Central memory CD4-positive, alpha-beta T cell (primary cell): ENCODE measurements at places on chromosomes 1 and 21.

- no peak for DNase-seq
Measured at GRCh38 chr1:101960142-101960541, 36.6 kb downstream of the OLFM3 start.

GRCh38 chr1:60942896-60943638, 139.3 kb upstream of the NFIA start:
- no peak for DNase-seq

DNA sequence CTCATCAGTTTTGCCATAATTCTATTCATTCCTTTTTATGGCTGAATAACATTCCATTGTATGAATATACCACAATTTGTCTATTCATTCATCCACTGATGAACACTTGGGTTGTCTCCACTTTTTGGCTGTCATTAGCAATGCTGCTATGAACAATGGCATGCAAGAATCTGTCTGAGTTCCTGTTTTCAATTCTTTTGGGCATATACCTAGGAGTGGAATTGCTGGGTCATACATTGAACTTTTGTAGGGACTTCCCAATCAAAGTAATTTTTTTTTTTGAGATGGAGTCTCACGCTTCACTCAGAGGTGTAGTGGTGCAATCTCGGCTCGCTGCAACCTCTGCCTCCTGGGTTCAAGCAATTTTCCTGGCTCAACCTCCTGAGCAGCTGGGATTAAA, 34.9 kb downstream of the AADACL4 start:
- no peak for DNase-seq

GRCh38 chr1:70146488-70146887, 58.9 kb downstream of the LRRC40 start:
- DNase-seq: no peak

DNA sequence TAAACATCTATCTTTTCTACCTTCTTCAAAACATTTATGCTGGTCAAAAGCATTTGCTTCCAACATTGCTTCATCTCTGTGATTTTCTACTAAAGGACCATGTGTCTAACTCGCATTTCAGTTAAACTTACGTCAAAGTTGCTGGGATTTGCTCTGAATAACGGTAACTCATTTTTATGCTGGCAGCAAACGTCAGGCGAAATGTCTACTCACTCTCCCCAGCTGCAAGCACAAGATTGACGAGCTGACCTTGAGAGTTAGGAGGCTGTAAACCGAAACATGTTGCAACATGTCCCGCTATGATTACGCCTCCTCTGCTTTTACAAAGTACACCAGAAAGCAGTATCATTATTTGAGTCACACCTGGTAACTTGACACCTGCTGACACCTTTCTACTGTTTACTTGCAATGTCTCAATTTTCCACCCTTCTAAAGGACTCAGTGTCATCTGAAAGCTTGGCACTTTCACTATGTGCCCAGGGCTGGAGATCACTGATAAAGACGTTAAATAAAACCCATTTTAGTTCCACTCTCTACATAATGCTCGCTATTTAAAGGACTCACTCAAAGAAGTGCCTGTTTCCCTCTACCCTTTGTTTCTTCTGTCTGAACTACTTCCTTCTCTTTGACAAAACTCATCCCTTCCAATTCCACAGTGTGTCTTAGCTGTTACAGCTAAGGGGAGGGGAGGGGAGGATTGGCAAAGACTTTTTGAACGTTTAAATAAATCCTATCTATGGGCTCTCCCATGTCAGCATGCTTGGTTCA, 111.9 kb downstream of the PTPN14 start:
- DNase-seq: no peak

GRCh38 chr1:201562659-201563405, 23.9 kb downstream of the NAV1 start:
- no peak for DNase-seq

- DNase-seq: no peak
Measured at GRCh38 chr1:93715529-93716126, 34.0 kb upstream of the BCAR3 start.

DNA sequence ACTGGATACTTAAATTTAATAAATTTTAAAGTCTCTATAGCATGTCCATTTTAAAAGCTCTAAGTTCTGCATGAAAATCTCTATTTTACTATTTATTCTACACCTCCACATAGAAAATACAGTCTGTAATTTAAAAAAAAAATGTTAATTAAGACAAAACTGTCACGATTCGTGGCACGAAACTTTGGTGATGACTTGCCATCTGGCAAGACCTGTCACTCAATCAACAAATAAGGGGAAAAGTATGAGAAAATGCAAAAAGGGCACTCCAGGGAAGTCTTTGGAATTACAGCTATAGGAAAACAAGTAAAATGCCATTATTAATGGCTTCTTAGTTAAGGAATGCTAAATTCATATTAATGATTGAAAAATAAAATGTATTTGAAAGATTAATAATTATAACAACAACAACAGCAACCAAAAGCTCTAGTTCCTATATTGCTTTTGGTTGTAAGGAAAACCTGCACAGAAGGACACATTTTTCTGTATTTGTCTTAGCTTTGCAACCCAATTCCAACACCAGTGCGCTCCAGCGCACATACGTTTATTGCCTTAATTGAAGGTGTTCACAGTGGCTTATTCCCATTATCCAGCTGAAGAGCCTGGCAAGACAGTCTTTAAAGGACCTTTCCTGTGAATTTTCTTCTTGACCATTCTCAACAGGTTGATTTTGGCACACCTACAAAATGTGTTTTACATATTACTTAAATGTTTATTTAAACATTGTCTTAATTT, 107.8 kb downstream of the PLPPR5 start:
- no peak for DNase-seq

DNA sequence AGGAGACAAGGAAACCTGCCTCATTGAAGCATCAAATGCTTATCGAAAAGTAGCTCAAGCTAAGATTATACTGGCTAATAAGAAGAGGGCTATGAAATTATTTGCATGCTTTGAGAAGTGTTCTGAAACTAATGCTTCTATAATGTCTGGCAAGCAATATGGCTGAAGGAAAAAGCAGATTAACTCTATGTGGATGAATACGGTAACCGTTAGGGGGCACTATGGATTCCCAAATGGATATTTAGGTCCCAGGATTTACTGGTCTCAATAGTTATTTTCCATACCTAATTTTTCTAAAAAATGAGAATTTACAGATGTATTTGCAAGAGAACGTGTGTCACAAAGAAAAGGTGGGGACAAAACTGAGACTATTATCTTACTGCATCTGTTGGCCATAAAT, 34.6 kb upstream of the RRP15 start:
- DNase-seq: no peak

DNA sequence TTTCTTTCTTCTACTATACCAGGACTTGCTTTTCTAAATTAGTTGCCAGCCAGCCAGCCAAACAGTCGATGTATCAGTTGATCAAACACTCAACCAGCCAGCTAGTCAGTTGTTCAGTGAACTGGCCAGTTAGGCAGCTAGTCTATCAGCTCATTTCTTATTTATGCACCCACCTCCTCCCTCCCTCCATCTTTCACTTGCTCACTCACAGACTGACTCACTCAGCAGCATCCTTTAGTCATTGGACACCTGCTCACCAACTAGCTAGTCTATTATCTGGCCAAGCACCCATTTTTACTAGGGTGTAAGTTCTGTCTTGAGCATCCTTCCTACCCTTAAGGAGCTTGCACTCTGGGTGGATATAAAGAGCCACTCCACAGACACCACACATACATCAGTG, 5.9 kb upstream of the SPRR4 start:
- no peak for DNase-seq

GRCh38 chr1:196380316-196380715, 227.9 kb downstream of the KCNT2 start:
- no peak for DNase-seq

GRCh38 chr1:201870397-201870796, 18.3 kb upstream of the SHISA4 start:
- no peak for DNase-seq

GRCh38 chr1:231241750-231242149, 738 bp downstream of the GNPAT start:
- DNase-seq: peak; percentile 3

GRCh38 chr1:200081151-200081968, 53.9 kb downstream of the NR5A2 start:
- no peak for DNase-seq

- no peak for DNase-seq
Measured at GRCh38 chr1:64898107-64898861, 68.1 kb downstream of the JAK1 start.
